NCI-H187 (cell line): ENCODE measurements at places on chromosomes 1 and 21.

- DNase-seq = no peak
Observed at GRCh38 chr1:7648761-7649384, 122.2 kb upstream of the VAMP3 start.

- no peak for DNase-seq
Observed at GRCh38 chr1:234965111-234965510, 163.5 kb downstream of the TOMM20 start.

- no peak for DNase-seq
Observed at GRCh38 chr1:154446789-154447188, 41.6 kb downstream of the IL6R start.

DNA sequence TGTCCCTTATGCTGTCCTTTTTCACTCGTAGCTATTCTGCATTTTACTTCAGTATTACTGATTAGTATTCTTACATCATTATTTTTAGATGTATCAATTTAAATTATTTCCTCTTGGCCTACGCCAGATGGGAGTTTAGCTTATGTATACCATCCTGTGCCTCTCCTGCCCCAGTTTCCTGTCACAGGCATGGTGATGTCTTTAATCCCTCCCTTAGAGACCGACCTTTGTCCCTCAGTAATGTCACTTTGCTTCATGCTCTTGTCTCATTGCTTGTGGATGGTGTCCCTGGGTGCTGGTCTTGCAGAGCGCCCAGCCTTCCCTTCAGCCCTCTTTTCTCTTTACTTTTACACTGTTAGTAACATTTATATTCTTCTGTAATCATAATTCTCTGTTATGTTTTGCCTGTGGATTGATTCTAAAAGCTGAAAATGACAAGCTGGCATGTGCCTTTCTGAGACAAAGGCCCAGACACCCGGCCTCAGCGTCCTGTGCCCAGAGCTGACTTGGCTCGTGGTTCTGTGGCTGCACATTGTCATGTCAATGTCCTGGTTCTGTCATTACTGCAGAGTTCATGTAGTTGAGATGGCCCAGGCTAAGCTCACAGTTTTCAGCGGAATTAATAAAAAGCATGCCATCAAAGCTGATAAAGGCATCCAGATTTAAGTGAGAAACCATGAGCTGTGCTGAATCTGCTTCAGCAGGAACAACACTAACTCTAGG is 100.7 kb downstream of the MTR start:
- no peak for DNase-seq

DNA sequence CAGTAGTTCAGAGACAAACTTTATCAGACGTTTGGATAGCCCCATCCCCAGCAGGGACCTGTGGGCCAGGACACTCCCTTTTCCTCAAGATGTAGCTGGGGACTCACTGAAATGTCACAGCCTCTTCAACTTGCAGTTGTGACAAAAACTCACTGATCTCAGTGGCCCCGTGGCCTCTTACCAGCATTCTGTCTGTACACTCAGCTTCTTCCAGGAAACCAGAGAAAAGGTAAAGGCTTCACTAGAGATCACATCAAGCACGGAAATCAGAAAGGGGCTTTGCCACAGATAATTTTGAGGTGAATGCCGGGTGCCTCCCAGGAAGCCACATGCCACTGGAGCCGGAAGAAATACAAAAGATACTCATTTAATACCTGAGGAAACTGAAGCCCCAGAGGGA is 122.2 kb downstream of the CCDC185 start:
- no peak for DNase-seq

- DNase-seq = no peak
Observed at GRCh38 chr1:23868557-23869016, 497 bp upstream of the FUCA1 start.

DNA sequence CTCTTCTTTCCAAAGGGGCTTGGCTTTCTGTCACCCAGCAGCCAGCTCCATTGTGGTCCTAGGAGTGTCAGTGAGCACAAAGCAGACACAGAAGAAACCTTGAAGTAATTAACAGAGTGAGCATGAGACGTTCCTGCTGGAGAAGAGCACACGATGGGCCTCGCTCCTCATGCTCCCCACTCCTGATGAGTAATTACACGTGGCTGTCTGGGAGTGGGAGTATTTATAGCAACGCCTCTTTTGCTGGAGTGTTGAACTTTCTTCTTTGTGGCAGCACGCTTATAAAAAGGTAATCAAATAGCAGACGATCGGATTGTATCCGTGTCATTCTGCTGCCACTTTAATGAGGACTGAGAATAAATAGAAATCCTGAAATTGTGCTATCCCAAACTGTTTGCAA is 185.8 kb downstream of the CAMTA1 start:
- DNase-seq = no peak

GRCh38 chr1:240801442-240801841 is 189.5 kb upstream of the GREM2 start:
- DNase-seq = no peak

GRCh38 chr1:244678697-244679096 is 25.8 kb downstream of the DESI2 start:
- no peak for DNase-seq

GRCh38 chr1:68188644-68189340 is 43.5 kb downstream of the WLS start:
- no peak for DNase-seq

DNA sequence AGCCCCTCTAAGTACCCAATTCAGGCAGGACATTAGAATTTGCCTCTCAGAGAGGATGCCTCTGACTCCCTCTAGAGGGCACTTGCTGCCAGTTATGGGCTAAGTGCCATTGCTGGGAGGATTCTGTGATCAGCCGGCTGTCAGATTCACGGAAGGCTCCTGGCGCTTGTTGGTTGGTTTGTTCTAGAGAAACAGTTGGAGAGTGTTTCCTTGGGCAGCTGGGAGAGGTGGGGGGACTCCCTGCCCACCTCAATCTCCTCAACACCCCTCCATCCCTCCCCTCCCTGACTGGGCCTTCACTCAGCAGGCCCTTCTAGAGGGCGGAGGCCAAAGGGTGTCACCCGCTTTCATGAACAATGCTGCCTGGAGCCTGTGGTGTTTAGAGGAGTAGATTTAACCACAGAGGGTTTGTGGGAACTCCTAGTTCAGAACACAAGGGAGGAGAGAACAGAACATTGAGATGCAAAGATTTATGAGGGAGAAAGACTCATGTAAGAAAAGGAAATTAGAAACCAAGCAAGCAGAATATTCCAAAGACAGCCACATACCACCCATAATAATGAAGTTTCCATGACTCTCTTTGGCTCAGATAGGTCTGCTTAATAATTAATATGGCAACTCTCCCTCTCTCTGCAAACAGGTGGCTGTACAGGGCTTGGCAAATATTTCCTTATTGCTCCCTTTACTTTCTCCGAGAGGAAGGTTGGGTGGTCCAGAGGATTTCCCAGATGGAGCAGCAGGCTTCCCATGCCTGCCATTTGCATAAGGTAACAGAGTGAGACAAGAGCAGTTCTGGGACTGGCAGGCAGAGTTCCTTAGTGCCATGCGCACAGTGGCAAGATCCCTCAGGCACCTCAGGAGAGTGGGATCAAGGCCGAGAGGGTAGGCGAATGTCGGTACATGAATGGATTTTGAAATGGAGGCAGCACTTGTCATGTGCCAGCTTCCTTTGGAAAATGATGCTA is 30.0 kb upstream of the ACP6 start:
- peak; percentile 70 for DNase-seq

- DNase-seq = no peak
Observed at GRCh38 chr21:43865540-43866259, 677 bp downstream of the AGPAT3 start.

DNA sequence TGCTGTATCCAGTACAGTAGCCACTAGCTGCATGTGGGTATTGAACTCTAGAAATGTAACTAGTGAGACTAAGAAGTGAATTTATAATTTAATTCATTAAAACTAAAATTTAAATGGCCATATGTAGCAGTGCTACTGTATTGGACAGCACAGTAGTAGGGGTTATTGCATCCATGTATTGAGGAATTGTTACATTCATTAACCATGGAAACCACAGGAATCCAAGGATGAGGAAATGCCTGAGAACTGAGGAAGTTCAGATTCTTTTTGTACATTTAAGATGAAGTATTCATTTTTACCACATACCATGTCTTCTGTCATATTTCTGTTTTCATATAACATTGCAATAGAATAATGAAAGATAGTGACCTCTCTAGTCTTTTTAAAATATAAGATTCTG is 2.6 kb downstream of the MTF2 start:
- no peak for DNase-seq

DNA sequence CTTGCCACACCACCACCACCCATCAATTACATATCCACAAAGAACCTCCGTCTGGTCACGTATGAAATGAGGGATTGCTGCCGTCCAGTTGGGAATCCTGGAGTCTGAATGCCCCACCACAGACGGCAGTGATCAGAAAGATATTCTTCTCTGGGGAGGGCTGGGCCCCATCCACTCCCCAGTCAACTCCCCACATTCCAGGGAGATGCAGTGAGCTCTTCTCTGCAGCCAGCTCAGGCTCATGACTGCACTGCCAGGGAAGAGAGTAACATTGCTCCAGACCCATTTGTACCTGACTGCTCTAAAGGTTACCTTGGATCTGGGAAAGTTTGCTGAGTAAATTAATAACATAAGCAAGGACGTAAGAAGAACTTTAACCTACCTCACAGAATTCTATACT is 18.3 kb downstream of the DEGS1 start:
- no peak for DNase-seq

DNA sequence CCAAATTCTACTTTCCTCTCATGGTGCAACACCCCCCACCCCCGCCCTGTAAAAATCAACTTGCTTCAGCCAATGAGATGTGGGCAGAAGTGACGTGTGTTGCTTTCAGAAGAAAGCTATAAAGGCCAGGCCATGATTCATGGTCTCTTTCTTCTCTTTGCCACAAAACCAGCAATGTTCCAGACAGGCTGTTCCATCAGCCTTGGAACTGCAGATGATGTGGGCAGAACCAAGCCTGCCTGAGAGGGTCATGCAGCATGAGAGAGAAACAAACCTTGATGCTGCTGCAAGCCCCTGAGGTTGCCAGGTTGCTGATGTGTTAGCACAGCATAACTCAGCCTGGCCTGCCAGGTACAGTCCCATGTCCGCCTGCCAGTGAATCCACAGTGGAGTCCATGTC is 41.8 kb downstream of the MIS18A start:
- DNase-seq = no peak

DNA sequence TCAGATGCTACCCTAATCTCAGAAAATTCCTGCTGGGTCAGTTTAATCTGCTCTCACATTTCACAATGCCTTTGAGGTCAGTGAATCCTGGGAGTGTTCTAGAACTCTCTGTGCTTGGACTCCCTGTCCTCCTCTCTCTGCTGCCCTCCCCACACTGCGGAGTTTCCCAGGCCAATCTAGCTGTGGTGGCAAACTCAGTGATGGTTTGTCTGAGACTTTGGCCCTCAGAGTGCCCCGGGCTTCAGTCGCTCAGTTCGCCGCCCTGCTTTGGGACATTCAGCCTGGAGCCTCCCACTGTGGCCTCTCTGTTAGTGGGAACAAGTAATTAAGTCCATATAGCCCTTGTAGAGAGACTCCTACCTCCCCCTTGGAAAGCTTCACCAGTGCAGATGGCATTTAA is 7.1 kb downstream of the C1orf226 start:
- DNase-seq = no peak
